GM04504 (cell line): ENCODE measurements at places on chromosomes 6 and 20.

DNA sequence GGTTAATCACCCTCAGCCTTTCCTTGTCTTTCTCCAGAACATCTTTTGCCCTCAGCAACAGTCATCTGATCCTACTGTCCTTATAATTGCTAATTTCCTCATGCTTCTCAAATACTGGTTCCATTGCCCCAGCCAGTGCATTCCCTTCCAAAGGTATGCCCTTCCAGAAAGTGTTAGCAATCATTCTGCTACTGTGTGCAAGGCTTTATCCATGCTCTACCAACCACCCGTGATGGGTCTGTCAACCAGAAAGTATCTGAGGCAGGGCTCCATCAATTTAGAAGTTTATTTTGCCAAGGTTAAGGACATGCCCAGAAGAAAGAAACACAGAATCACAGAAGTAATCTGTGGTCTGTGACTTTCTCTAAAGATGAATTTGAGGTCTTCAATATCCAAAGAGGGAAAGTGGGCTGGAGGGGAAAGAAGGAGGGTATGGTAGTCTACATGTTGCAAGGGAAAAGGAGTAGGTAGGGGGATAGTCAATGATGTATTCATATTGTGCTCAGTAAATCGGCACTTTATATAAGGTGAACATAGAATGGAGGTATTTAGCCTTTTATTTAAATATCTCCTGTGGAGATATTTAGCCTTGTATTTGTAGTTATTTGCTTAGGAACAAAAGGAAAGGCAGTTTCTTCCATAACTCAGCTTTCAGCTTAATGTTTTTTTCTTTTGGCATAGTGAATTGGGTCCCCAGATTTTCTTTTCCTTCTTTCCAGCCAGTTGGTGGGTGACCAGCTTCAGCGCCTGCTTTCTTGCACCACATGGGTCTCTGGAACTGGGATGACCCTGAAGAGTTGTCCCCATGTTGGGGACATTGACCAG is 35.2 kb upstream of the PAQR8 start:
- no peak for DNase-seq

- DNase-seq: no peak
Measured at GRCh38 chr6:21653905-21654304, 60.4 kb downstream of the SOX4 start.

DNA sequence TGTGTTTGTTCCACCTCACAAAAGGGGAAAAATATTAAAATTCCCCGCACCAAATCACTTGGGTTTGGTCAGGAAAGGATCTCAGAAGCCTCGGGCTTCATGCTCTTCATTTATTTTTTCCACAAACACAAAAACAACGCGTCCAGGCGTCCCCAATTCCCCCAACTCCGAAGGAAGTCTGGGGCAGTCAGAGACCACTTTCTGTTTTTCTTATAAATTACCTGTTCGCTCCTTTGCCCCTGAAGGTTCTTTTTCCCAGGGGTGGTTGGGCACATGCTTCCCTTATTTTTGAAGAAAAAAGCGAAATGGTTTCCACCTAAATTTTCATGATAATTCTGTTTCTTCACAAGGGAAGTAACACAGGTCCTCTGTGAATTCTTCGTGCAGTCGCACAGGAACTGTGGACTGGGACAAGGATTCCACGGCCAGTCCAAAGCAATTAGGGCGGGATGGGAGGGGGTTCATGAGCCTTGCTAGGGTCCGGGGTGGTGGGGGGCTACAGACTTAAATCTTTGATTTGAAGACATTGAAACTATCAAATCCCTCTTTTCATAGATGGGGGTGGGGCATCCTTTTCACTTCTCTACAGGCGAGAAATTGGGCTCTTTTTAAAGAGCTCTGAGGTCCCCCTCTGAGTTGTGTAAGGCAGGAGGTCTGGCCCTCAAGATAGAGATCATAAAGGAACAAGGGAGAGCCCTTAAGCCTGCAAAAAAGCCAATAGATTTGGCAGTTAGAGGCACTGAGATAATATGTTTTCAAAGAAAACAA is 30.5 kb upstream of the HFE start:
- no peak for DNase-seq

DNA sequence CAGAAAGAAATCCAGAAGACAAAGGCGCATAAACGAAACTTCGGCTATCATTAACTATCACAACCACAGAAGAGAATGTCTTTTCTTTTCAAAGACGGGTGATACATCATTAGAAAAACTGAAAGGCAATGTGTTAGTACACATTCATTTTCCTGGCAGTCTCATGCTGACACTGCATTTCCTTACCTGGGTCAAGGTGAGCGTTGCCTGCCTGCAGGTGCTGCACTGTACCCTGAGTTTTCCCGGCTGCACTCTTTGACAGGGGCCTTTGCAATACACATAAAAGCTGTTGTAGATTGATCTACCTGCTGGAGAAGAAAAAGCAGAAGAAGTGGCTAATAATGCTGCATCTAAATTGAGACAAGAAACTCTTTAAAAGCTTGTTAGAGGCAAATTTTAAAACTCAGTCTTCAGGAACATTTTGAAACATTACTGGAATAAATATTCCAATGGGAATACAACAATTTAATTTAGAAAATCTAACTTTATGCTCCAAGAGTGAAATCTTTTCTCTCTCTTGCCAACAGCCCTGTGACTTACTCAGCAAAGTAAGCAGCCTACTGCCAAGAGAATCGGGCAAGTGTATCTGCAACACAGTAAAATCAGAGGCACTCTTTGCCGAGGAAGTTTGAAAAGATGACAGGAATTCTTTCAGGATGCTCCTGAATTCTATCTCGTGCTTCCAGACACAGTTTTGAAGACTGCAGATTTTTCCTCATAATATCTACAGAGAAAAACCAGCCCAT is 526.4 kb downstream of the PRKN start:
- DNase-seq: no peak

GRCh38 chr6:165184192-165184979 is 125.0 kb downstream of the C6orf118 start:
- peak; percentile 23 for DNase-seq

- no peak for DNase-seq
Measured at GRCh38 chr20:40274912-40275533, 414.0 kb downstream of the MAFB start.

DNA sequence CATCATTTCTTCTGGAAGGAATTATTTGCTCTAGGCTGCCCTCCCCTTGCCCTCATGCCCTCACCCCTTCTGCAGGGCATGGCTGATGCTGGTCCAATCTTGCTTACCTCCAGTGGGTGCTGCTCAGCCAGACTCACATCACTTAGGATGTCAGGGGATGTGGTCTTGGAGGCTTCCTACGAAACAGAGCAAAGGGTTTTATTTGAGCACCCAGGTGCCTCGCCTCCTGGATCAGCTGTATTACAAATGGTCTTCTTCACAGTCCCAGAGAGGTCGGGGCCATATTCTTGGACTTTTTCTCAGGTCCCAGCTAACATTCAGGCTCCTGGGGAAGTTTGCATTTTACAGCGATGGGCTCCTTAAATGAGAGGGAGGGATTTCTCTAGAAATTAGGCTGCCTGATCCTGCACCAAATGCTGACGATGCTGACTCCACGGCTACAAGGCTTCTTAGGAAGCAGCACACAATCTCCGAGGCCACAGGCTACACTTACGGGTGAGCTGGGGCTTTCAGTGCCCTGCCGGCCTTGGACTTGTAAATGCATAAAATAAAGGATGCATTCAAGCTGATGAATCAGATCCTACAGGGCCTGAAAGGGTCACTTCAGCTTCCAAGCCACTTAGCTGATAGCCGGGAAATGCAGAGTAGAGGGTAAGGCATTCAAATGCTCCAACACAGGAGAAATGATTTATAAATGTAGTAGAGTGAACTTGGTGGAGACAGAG is 159.8 kb upstream of the ECI2 start:
- DNase-seq: no peak
